Right atrium auricular region (tissue), 2 donors: ENCODE measurements at places on chromosomes 1 and 21. TPM values are rescaled to one million over a fixed set of nuclear protein-coding genes. Genes with fewer than 3 reads are reported as not detected.

Gene KRTAP19-4
- total RNA-seq: not detected

Gene ILDR2
- total RNA-seq: 7.3 TPM

Gene PRELP
- total RNA-seq: 243 TPM

Gene KCND3
- 24.9 TPM for total RNA-seq

Gene SYNC
- 19.0 TPM for total RNA-seq

Gene SELE
- total RNA-seq: 0.94 TPM

Gene OR2L8
- total RNA-seq: not detected

Gene OR2L5
- not detected for total RNA-seq

Gene CR1L
- not detected for total RNA-seq

Gene OR2AK2
- not detected for total RNA-seq

Gene WDR47
- 22.4 TPM for total RNA-seq

Gene DCST1
- not detected for total RNA-seq

Gene INSRR
- total RNA-seq: not detected

Gene POU3F1
- not detected for total RNA-seq

Gene GJB4
- total RNA-seq: not detected

Gene SPRR2B
- not detected for total RNA-seq

Gene NTMT2
- total RNA-seq: not detected

Gene NEXN
- total RNA-seq: 295 TPM

Gene SYT6
- total RNA-seq: not detected

Gene PWP2
- total RNA-seq: 10.4 TPM

Gene BSND
- not detected for total RNA-seq

Gene SERPINC1
- total RNA-seq: not detected
